Lower lobe of right lung (tissue), 2 donors: ENCODE measurements at places on chromosomes 2 and 18. TPM values are rescaled to one million over a fixed set of nuclear protein-coding genes. Genes with fewer than 3 reads are reported as not detected.

DNAJC5G gene
- total RNA-seq: not detected

GAL3ST2 gene
- total RNA-seq: not detected

ATP8B1 gene
- total RNA-seq: 27.2 TPM

- no peak for DNase-seq
- no peaks in the 10 kb centered on the region for H3K36me3 ChIP-seq
- H3K4me3 ChIP-seq: no peak overlapping the region
- no peaks in the 10 kb centered on the region for H3K27me3 ChIP-seq
These were observed 261.6 kb upstream of the SPOPL start for GRCh38 chr2:138239902-138240491.

GRCh38 chr18:7393080-7393479 is 162.2 kb downstream of the LRRC30 start:
- no peaks in the 10 kb centered on the region for H3K27me3 ChIP-seq
- H3K4me3 ChIP-seq: no peak overlapping the region
- no peaks in the 10 kb centered on the region for H3K36me3 ChIP-seq
- H3K27ac ChIP-seq: no peak overlapping the region

GRCh38 chr2:151029406-151030157 is 232.1 kb downstream of the RBM43 start:
- no peak overlapping the region for H3K4me3 ChIP-seq
- no peak overlapping the region for H3K27ac ChIP-seq
- no peak for DNase-seq
- no peaks in the 10 kb centered on the region for H3K4me1 ChIP-seq
- no peaks in the 10 kb centered on the region for H3K27me3 ChIP-seq
